D721Med (cell line): ENCODE measurements at places on chromosomes 1 and 21.

- DNase-seq: no peak
Observed at GRCh38 chr1:246569248-246570238, 3.3 kb downstream of the CNST start.

DNA sequence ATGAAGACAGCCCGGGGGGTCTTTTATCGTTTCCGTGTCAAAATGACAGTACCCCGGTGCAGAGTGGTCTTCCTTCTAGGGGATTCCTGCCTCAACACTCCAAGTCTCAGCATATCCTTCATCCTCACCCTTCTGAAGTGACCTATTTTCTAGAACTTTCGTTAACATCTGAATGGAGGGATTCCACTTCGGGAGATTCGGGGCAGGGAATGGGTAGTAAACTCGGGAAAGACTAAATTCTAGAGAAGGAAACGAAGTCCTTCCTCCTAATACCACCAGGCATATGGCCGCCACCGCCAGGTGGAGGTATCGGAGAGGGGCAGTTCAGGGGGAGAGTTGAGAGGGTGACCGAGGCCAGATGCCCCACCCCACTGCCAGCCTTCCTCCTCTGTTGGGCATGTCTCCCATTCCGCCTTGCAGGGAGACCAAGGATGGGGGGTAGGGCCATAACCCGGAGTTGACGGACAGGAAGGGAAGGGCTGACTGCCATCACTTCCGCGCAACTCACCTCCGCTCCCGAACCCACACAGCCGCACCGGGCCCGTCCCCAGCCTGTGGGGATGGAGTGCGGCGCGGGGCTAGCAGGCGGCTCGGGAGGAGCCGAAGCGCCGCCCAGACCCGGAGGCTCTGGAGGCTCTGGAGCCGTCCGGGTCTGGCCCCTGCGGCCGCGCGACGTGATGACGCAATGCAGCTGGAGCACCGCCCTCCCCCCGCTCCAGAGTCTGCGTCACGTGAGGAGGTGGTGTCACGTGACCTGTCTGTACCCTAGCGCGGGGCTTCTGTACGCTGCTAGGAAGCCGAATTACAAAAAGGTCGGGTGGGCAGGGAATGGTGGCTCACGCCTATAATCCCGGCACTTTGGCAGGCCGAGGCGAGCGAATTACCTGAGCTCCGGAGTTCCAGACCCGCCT is at the start of gene KLHL12:
Gene KLHL12 (minus strand): TSS at position 654 of the 911 bp plus-strand sequence. CDS start 2,072 bp downstream, outside the sequence.
- DNase-seq: peak; percentile 94

DNA sequence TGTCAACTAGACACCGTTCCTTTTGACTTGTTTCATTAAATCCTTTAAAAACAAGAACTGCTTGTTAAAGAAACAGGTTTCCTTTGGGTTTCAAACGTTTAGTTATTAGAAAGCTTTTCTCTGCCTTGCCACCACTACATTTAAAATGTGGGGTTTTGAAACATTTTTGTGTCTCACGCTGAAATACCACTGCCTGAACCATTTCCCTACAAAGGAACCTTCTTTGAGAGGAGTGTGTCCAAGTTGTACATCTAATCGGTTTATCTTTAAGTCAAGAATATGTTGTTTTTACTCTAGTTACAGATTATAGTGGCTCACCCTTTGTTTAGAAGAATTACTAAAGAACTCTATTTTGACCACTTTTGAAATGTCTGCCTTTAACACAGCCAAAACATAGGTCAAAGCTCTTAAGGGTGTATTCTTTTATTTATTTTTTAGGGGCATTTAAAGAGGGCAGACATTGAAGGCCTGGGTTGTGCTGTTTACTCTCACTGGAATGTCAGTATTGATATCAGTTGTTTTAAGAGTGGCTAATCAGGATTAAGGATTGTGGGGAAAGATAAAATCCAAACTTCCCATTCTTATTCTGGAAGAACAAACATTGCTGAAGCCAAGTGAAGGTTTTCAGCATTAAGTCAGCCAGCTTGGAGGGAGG is 143.4 kb downstream of the GALNT2 start:
- DNase-seq: no peak

DNA sequence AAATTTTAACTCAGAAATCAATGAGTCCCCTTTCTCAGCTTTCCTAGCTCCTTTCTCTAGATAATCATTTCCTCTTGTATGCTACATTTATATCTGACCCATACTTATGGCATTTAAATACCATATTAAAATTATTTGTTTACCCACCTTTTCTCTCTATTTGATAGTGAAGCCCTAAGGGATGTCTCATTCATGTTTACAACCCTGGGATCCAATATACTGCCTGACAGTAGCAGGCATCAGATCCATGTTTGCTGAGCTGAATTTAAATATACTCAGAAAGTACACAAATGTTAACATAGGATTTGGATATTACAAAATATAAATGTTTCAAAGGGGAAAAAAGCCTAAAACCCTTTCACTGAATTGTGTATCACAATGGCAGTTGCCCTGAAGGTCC is 26.5 kb downstream of the SCMH1 start:
- DNase-seq: no peak

- no peak for DNase-seq
Observed at GRCh38 chr1:3372317-3372716, 82.1 kb upstream of the ARHGEF16 start.

- no peak for DNase-seq
Observed at GRCh38 chr1:161733526-161733925, 12.2 kb downstream of the FCRLB start.

- no peak for DNase-seq
Observed at GRCh38 chr21:36700971-36701755, 2.2 kb downstream of the SIM2 start.
